ENCODE measurements at places on chromosomes 5 and 9. TPM values are rescaled to one million over a fixed set of nuclear protein-coding genes. Genes with fewer than 3 reads are reported as not detected.

The PCA3 gene
- total RNA-seq, result not detected

- H3K27me3 ChIP-seq, result no peaks in the 10 kb centered on the region
- DNase-seq, result no peak
- no peak overlapping the region for H3K27ac ChIP-seq
- no peaks in the 10 kb centered on the region for H3K36me3 ChIP-seq
- no peaks in the 10 kb centered on the region for H3K4me1 ChIP-seq
- no peak overlapping the region for H3K4me3 ChIP-seq
Observed at GRCh38 chr9:71177901-71178300, 56.5 kb upstream of the TRPM3 start.

DNA sequence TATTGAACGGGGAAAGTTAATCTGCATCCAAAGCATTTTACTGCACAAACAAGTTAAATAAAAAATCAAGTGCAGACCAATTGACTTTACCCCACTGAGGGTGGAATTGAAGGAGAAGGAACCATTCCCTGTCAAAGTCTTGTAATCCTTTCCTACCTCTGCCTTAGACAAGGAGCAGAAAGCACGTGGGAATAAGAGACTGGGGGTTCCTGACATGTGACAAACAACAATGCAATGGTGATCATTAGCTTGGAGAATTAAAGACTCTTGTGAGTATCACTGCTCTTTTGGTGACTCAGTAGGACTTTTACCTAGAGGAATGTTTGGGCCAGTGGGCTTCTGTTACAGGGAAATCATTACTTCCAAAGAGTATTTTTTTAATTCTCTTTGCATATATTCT is 779.5 kb downstream of the TLR4 start:
- no peaks in the 10 kb centered on the region for H3K36me3 ChIP-seq
- no peaks in the 10 kb centered on the region for H3K27me3 ChIP-seq
- no peak overlapping the region for H3K27ac ChIP-seq
- H3K4me1 ChIP-seq, result no peaks in the 10 kb centered on the region

DNA sequence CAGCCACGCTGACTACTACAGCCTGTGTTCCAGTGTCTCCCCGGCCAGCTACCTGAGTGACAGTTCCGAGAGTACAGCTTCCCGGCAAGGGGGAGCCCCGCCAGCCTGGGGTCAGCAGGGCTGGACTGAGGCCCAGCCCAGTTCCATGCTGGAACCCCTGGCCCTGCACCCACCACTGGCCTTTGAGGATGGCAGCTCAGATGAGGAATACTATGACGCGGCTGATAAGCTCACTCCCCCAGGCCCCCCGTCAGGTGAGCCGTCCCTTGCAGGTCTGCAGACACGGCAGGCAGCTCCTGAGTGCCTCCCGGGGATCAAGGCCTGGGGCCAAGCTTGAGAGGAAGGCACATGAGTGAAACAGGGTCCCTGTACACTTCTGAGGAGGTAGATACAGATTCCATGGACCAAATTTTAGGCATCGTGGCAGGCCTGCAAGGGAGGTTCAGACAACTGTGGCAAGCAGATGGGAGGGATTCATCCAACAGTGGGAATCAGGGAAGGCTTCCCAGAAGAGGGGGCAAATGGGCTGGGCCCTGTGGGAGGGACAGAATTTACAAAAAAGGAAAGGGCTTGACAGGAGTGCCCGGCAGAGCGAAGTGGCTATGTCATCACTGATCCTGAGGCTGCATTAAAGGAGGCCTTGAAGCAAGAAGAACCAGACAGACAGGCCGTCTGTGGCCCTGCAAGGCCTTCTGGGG is 12.8 kb upstream of the TRMT10B start:
- no peaks in the 10 kb centered on the region for H3K27me3 ChIP-seq
- H3K36me3 ChIP-seq, result no peaks in the 10 kb centered on the region
- no peaks in the 10 kb centered on the region for H3K4me1 ChIP-seq
- H3K4me3 ChIP-seq, result no peak overlapping the region

Measured in uterus (tissue), 4 donors.